Cerebellum (tissue), 4 donors: ENCODE measurements at places on chromosomes 7 and 10. TPM values are rescaled to one million over a fixed set of nuclear protein-coding genes. Genes with fewer than 3 reads are reported as not detected.

GRCh38 chr10:110398419-110399105, 93.8 kb upstream of the SMNDC1 start:
- no peak for DNase-seq

- no peak for DNase-seq
Observed at GRCh38 chr7:143199040-143199439, 15.8 kb downstream of the TAS2R39 start.

DNA sequence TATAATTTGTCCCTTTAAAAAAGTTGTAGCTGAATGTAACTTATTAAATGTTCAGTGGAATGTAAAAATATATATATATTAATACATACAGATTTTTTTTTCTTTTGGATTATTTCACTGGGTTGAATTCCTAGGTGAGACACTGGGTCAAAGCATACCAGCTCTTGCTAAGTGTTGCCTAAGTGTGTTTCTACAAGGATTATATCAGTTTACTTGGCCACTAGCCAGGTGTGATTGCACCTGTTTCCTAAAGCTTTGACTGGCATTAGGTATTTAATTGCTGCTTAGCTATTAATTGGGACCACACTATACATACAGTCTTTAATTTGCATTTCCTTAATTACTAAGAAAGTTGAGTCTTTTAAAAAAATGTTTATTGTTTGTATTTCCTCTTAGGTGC, 5.5 kb upstream of the ELOVL3 start:
- no peak for DNase-seq

CYP2E1 gene
- total RNA-seq: 16.0 TPM

TBC1D12 gene
- total RNA-seq: 54.8 TPM

DNA sequence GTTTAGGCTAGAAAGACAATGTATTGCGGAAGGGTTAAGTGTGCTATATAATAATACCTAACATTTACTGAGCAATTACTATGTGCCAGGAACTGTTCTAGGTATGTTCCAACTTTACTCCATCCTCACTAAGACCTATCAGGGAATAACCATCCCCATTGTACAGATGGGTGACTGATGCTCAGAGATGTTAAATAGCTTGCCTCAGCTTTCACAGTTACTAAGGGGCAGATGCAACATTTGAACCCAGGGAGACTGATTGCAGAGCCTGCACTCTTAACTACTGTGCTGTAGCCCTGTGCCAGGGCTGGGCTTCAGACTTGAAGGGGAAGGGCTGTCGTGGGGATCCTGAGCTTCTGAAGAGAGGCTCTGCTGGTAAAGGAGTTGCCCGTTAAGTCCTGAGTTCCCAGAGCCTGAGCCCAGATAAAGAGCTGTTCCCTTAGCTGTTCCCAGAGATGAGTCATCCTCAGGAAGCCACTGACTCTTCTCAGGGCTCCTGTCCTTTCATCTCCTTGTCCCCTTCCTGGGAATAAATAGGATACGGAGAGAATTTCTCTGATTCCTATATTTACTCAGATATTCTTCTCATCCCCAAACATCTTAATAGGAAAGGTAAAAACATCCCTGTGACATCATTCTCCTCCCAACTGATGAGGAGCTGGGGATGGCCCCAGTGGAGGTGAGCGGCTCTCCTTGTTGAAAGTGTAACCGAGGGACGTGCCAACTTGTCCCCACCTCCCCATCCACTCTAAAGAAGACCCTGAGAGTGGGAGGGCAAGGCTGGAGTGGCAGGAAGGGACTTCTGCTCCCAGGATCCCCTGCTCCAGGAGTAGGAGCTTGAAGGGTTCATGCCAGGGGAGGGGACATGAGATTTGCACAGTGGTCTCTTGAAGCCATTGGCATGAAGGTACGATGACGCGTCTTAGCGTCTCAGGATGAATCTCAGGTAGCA, 28.0 kb upstream of the HABP2 start:
- no peak for DNase-seq

DNA sequence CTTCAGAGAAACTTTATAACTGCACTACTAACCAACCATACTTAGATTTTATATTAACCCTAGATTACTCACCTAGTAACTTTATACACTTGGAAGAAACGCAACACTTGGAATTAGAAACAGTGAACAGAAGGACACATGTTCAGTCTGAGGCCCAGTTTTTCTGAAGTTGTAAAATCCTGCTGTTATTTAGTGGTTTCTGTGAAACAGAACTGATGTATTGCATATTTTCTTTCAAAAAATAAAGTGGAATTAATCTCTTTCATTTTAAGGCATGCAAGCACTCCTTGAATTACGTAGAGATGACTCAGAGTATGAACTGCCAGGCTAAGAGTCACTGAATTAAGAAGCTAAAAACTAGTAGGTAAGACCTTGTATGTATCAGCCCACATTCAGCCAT, 215.8 kb downstream of the SKAP2 start:
- DNase-seq: no peak

ARHGEF35 gene
- total RNA-seq: 1.2 TPM

DNA sequence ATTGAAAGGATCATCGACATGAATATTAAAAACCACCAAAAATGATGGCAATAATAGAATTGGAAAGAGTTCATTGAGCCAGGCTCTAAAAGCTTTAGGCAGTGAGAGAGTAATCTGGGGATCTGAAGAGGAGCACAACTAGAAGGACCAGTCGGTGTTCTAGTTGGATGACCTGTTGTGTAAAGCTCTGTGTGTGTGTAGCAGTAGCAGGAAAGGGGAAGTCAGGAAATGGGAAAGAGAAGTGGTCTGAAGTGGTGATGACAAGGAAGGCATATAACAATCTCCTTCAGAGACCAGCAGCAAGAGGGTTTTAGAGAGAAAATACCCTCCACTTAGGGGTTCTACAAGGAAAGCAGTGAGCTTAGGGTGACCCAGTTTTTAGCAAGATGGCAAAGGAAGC, 539.2 kb downstream of the HTR7 start:
- no peak for DNase-seq
